ENCODE measurements at places on chromosomes 2 and 18.
A peak's percentile ranks its signal among the peaks of the same experiment; 100 is the strongest.

DNA sequence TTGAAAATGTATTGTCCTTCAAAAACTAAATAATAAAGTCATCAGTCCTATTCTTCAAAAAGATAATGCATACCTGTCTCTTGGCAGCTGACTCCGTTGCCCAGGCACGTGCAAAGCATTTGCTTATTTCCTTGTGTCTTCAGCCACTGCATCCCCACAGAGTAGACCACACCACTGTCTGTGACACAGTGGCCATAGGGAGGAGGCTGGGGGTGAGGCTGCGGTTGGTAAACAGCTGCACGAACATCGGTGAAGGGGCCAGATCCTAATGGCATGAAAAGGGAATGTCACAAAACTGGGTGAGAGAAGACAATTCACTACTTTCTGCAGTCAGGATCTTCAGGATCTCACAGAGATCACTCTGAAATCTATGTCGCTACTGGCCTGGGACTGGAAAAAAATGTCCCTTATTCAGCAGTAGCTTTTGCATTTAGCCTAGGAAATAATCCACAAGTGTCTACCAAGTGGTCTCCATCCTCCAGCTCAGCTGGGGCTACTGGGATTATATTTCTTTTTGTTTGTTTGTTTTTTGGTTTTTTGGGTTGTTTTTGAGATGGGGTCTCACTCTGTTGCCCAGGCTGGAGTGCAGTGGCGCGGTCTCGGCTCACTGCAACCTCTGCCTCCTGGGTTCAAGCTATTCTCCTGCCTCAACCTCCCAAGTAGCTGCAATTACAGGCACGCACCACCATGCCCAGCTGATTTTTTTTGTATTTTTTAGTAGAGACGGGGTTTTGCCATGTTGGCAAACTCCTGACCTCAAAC, 10.7 kb downstream of the FN1 start:
- no peak for DNase-seq

GRCh38 chr2:46430413-46430812, 49.0 kb upstream of the TMEM247 start:
- no peak for DNase-seq

DNA sequence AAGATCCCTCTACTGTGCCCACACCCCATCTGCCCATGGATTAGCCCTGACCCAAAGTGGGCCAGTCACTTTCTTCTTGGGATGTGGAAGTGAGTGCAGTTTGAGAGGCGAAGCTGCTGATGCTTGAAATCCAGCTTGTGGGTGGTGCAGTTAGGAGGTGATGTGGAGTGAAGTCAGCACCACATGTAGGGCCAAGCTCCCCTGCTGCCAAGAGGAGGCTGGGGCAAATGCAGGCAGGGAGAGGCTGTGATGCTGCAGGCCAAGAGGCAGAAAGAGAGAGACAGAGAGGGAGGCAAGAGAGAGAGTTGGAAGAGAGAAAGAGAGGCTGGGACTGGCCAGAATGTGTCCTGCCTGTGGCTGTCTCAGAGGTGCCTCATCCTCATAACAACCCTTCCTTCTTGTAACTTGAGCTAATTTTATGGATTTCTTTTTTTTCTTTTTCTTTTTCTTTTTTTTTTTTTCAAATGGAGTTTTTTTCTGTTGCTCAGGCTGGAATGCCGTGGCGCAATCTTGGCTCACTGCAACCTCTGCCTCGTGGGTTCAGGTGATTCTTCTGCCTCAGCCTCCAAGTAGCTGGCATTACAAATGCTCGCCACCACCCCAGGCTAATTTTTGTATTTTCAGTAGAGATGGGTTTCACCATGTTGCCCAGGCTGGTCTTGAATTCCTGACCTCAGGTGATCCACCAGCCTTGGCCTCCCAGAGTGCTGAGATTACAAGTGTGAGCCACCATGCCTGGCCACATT, 35.3 kb upstream of the CAB39 start:
- DNase-seq, result no peak

GRCh38 chr2:30694286-30695055, 112.8 kb downstream of the CAPN13 start:
- no peak for DNase-seq

- DNase-seq, result no peak
Measured at GRCh38 chr18:42675810-42676209, 439.7 kb downstream of the RIT2 start.

- DNase-seq, result peak; percentile 38
Measured at GRCh38 chr2:172551271-172551670, 4.6 kb upstream of the PDK1 start.

- no peak for DNase-seq
Measured at GRCh38 chr2:216838151-216838550, 21.7 kb downstream of the TNP1 start.

GRCh38 chr2:178479758-178480226, 465 bp upstream of the PLEKHA3 start:
- no peak for DNase-seq

- DNase-seq, result no peak
Measured at GRCh38 chr2:222239945-222240675, 58.7 kb downstream of the PAX3 start.

GRCh38 chr18:11992096-11992790, 10.9 kb downstream of the IMPA2 start:
- DNase-seq, result no peak

DNA sequence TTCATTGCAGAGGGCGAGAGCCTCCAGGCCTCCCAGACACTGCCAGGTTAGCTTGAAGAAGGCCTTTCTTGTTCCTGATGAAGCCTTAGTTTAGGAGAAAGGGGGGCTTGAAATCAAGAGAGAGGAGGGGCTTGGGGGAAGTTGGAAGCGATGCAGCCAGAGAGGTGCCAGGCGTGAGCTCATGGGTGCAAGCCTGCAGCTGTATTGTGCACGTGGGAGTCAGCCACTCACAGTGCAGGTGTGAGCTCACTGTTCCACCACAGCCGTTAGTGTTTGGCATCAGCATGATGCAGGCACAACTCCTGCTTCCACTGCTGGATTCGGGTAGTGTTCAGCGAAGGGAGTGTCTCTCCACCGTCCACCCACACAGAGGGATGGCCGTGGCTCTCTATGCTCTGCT, 68.4 kb upstream of the ALPP start:
- DNase-seq, result no peak

DNA sequence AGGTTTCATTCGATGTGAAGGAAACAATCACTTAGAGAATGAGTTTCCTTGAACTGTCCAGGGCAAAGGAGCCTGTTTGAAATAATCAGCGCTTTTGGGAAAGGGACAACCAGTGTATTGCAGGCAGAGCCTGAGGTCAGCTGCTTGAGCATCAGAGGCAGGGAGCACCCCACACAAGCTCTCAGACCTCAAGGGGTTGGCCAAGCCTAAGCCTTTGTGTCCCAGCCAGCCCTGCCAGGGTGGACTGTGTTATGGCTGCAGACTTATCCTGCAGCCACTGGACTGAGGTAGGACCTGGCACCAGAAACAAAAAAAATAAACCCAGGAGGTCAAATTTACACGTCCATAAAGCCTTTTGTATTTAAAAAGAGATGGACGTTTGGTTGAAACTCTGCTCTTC, 228.3 kb downstream of the SEPTIN10 start:
- DNase-seq, result no peak

DNA sequence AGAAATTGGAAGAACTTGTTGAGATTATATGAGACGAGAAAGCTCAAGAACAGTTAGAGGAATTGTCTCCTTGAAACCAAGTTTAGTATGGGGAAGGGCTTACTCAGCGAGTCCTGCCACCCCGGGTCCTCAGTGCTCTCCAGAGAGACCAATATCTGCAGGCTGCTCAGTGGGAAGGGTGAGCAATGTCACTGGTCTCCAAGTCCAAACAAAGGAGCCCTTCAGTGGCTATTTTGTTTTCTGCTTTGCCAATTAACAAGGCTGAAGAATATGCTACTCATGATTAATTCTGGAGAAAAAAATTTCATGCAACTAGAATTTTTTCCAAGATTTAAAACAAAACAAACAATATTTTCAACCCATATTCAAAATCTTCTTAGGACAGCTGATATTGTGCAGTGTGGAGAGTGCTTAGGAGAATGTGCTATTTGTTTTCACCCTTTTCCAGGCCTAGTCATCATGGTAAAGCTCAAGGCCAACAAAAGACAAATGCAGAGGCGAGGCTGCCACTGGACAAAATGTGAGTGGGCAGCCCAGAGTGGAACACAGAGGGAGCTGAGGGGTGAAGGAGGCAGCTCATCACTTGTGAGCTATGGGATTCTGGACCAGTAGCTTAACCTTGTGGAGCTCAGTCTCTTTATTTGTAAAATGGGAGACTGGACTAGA, 83.8 kb upstream of the TMEM17 start:
- no peak for DNase-seq

GRCh38 chr2:79716266-79716665, 203.4 kb downstream of the CTNNA2 start:
- no peak for DNase-seq

DNA sequence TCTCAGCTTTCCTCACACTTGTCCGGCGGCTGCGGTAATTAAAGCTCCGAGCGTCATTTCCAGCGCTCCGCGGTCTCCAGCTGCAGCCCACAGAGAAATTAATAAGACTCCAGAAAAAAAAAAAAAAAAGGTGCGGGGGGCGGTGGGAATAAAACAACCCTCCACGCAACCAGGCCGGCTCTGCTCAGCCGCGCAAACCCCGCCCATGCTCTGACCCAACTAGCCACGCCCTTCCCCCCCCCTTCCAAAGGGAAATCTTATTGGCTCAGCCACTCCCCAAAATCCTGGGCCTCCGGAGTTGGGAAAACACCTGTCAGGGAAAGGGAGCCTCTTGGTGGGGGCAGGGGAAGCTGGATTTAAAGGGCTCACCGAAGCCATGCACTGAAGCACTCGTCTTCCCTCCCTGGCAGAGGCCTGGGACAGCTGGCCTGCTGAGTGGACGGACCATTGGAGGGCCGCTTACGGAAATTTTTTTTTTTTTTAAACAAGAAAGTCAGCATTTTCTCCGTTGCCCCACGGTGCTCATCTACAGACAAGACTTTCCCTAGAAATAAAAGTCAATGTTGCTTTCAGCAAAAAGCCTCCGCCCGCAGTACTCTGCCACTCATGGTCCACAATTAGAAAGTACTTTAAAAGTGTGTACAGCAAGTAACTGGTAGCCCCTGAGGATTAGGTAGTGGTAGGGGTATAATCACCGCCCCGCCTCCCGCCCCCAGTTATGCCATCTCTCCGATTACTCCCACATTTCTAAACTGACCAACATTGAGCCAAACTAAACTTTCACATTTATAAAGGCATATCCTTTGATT, 674 bp upstream of the ERBB4 start:
- DNase-seq, result no peak

DNA sequence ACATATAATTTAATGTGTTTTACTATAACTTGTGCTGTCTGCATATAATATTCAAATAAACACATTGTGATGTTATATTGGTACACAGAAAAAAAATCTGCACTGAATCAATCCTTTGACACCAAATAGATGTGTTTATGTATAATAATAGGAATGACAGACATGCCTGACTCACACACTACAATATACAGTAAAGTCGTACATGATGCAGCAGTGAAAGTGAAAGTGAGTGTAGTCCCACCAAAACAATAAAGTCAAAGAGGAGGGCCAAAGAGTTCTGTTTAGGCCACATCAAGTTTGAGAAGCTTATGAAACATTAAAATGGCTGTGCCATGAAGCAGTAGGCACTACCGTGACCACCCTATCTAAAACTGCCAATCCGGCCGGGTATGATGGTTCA, 8.2 kb upstream of the RBM44 start:
- DNase-seq, result no peak

DNA sequence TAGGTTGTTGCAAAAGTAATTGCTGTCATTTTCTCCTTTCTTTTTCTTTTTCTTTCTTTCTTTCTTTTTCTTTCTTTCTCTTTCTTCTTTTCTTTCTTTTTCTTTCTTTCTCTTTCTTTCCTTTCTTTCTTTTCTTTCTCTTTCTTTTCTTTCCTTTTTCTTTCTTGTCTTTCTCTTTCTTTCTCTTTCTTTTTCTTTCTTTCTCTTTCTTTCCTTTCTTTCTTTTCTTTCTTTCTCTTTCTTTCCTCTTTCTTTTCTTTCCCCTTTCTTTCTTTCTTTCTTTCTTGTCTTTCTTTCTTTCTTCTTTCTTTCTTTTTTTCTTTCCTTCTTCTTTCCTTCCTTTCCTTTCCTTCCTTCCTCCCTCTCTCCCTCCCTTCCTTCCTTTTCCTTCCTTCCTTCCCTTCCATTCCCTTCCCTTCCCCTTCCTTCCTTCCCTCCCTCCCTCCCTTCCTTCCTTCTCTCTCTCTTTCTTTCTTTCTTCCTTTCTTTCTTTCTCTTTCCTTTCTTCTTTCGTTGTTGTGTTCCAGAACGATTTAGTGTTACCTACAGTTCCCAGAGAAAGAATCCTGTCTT, 178.9 kb downstream of the RPIA start:
- no peak for DNase-seq

DNA sequence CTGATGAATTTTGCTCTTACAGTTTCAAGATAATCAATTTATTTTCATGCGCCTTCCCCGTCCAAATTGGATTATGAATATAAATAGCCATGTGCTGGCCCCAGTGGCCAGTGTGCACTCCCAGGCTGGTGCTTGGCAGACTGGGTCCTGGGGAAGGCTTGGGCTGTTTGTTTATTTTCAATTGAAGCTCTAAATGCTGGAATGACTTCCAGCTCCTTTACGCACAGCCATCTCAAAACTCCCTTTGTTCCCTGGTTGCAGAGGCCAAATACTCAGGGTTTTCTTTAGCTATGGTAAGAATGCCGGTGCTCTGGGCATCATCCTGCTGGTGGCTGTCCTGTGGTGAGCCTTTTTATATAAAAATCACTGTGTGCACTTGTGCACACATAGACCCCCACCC, 131.5 kb downstream of the PRKCE start:
- DNase-seq, result peak; percentile 10

GRCh38 chr2:8847400-8847799, 10.0 kb upstream of the KIDINS220 start:
- DNase-seq, result no peak

DNA sequence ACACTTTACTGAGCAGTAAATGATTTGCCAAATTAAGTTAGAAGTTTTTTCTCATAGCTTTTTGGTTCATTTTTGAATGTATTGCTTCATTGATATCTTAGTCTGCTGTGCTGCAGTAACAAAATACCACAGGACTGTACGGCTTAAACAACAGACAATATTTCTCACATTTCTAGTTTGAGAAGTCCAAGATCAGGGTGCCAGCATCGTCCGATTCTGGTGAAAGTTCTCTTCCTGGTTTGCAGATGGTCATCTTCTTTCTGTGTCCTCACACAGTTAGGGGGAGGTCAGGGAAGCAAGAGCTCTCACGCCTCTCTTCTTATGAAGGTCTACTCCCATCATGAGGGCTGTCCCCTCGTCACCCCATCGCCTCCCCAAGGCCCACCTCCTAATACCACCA, 325.4 kb downstream of the PTPRM start:
- DNase-seq, result no peak

DNA sequence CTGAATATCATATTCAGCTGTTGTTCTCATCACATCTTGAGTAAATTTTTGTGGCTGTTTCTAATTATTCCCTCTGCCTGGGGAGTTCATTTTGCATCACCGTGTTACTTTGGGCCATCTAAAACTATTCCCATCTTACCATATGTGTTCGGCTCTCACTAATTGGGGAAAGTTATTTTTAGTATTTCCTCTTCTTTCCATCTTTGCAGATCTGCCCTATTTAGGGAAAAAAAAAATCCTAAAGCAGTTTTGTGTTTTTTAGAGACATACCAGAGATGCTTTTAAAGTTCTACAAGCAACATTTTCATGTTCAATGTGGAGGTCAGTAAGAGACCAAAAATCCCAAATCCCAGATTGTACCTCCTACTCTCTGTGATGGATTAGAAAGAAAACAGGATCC, 111.3 kb upstream of the NDUFV2 start:
- DNase-seq, result peak; percentile 74

- DNase-seq, result no peak
Measured at GRCh38 chr18:64380117-64380516, 231.2 kb upstream of the LINC00305 start.

Measured in fibroblast of gingiva (primary cell).